ENCODE measurements at places on chromosomes 1 and 21.

DNA sequence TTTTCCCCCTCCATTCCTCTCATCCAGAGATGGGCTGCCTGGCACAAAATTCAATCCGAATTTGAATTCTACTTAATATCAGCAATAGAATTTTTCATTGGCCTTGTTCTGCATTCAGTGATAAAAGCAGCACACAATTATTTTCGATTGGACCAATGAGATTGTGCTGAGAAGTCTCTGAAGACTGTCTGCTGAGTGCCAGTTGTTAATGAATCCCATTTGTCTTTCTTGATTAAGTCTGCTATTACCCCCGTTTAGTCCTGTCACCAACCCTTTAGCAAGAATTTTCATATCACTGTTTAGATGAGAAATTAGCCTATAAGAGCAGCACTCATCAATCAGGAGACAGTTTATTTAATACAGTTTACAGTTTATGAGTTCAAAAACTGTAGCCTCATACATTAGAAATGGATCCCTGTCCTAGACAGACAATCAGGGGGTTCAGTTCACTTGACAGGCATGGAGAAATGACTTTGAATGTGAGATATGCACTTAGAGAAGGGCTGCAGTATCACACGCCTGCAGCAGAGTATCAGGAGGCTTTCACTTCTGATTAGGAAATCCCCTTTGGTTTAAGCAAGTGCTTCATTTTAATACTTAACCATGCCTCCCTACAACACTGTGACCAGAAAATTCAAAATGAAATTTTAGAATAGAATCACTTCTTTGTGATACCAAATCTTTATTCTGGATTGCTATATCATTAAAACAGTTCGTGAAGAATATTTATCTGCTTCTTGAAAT is 304.7 kb upstream of the PTBP2 start:
- no peak for DNase-seq

DNA sequence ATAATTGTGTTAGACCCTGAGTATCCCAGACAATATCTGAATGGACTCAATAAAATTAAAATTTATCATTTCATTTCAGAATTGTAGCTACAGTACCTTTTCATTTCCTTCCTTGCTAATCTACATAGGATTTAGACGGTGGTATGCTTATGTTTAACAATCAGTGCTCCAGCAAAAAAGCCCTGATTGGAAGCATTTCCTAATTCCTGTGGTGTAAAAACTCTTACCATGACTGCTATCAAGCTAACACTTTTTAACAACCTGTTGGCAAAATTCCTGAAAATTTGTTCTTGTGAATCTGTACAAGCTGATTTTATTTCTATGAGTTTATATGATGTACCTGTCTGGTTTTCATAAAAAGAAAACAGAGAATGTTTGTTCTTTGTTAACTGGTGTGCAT is 5.2 kb upstream of the FNBP1L start:
- no peak for DNase-seq

GRCh38 chr1:172582889-172583288 is 49.9 kb downstream of the SUCO start:
- DNase-seq = no peak

- DNase-seq = no peak
Observed at GRCh38 chr1:246742396-246742795, 18.2 kb downstream of the SCCPDH start.

GRCh38 chr1:116737855-116738321 is 16.3 kb upstream of the CD2 start:
- DNase-seq = no peak

GRCh38 chr1:87513255-87513654 is 184.6 kb downstream of the LMO4 start:
- no peak for DNase-seq

DNA sequence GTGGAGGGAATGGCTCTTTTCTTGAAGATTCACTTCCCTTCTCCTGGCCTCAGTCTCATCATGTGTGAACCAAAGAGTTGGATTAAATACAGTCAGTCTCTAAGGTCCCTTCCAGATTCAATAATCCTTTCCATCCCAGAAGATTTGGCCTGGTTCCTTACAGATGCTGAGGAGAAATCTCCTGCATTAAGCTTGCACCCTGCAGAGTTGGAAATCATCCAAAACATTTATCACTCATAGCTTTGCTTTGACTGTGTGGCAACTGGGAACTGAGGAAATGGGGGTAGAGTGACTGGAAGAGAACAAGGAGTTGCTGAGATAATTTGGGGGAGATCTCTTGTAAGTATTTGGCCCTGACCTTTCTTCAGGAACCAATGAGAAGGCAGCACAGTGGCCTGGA is 220.5 kb upstream of the SGIP1 start:
- DNase-seq = no peak

DNA sequence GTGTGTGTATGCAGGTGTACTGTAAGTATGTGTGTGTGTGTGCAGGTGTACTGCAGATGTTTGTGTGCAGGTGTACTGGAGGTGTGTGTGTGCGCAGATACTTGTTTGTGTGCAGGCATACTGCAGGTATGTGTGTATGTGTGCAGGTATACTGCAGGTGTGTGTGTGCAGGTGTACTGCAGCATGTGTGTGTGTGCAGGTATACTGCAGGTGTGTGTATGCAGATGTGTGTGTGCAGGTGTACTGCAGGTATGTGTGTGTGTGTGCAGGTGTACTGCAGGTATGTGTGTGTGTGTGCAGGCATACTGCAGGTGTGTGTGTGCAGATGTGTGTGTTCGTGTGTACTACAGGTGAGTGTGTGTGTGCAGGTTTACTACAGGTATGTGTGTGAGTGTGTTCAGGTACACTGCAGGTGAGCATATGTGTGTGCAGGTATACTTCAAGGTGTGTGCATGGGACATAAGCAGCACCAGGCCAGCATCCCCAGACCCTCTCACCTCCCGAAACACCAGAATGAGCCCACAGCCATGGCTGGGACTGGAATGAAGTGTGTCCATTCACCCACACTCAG is 97.5 kb downstream of the DMRTB1 start:
- DNase-seq = no peak

DNA sequence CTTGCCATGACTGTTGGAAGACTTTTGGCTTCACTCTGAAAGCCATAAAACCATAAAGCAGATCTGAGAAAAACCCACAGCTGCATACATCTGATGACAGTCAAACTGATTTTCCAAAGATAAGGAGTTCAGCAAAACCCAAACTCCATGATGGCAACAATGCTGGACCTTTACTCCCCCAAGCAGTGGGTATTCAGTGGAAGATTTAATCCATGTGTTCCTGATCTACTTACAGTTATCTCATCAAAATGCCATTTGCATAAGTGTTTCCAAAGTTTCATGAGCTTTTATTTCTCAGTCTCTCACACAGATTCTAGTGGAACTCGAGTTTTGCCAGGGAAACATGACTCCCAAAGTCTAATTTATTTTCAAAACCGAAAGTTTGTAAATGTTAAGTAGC is 184.9 kb downstream of the ZC3H11B start:
- no peak for DNase-seq

DNA sequence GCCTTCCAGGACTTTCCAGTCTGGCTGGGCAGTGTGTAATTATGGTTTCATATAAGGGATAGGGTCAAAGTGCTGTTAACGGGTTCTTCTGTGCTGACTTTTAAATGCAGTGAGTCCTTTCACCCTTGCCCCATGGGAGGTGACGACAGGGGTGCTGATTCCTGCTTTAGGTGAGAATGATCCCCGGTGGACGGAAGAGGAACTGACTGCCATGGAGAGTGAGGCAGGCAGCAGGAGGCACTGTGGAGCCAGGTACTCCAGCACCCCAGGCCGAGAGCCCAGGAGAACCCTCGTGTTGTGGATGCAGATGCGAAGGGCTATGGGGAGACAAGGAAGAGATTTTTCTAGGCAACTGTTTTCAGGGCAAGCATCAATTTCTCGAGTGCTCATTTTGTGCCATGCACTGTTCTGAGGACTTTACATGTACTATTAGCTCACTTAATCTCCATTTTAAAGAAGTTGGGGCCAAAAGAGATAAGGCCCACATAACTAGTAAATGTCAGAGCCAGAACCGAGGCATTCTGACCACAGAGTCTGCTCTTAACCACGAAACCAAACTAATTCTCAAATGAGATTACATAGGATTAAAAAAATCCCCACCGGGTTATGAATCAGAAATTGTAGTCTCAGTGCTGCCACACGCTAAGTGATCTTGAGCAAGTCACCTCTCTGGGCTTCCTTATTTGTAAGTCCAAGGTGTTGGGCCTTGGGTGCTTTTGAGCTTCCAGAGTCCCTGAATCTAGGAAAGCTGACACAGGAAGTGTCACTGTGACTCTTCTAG is 28.2 kb downstream of the STPG1 start:
- DNase-seq = no peak

- no peak for DNase-seq
Observed at GRCh38 chr1:30106125-30106524, 617.3 kb downstream of the MATN1 start.

Data from stimulated activated CD8-positive, alpha-beta memory T cell treated with anti-CD3 and anti-CD28 coated beads, Interleukin-4, amount 100 ng/mL, for 4 hours (primary cell).